H9 (cell line): ENCODE measurements at places on chromosomes 6 and 20.
A peak's percentile ranks its signal among the peaks of the same experiment; 100 is the strongest.

GRCh38 chr20:24134284-24134683, 145.7 kb upstream of the GGTLC1 start:
- DNase-seq: no peak

DNA sequence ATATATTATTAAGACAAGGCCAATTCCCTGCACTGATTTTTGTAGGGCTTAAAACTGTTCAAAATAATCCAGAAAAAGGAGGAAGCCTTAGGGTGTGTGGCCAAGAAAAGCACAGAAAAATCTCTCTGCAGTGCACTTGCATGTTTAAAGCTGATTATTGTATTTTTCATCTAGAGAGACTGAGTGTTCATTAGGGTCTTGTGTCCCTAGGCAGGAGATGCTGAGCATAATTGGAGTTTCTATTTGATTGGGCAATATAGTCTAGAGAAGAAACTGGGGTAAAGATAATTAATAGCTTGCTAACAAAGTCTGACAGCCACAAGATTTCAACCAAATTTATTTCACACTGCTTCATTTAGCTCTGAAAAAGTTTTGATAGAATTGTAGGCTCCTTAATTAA, 2.4 kb downstream of the FLRT3 start:
- DNase-seq: no peak

DNA sequence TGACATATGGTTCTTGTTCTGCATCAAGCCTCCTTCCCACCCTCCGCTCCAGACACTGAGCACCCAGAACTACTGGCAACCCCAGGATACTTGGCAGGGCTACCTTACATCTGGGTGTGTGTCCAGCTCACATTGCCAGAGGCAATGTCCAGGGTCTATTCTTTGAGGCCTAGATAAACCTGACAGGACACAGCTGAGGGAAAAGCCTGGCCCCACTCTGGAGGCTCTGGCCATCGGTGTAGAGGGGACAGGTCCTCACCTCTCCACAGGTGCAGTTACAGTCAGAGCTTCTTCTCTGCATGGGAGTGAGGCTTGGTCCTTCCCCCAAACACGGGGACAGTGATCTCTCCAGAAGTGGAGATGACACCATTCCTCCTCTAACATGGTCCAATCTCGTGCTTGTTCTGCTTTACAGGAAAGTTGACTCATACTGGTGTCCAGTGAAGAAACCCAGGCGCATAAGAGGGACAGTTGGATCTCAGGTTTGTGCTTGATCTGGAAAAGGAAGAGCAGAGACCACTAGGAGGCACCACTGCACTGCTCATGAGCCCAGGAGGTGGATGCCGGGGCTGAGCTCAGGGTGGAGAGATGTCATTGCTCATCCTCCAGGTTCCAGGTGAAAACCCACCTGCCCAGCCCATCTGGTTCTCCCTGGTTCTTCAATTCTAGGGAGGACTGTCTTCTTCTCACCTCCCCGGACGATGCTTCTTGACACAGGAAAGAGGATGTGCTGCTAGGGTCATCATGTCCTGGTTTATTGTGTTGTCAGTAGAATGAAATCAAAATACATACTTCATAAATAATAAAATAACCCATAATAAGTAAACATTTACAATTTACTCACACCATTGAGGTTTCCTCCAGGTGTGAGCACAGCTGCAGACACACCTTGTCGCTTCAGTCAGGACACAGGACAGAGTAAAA, 14.7 kb downstream of the HLA-F start:
- peak; percentile 84 for DNase-seq

- no peak for DNase-seq
These were observed 197.9 kb upstream of the GRIK2 start for GRCh38 chr6:101195588-101195987.

DNA sequence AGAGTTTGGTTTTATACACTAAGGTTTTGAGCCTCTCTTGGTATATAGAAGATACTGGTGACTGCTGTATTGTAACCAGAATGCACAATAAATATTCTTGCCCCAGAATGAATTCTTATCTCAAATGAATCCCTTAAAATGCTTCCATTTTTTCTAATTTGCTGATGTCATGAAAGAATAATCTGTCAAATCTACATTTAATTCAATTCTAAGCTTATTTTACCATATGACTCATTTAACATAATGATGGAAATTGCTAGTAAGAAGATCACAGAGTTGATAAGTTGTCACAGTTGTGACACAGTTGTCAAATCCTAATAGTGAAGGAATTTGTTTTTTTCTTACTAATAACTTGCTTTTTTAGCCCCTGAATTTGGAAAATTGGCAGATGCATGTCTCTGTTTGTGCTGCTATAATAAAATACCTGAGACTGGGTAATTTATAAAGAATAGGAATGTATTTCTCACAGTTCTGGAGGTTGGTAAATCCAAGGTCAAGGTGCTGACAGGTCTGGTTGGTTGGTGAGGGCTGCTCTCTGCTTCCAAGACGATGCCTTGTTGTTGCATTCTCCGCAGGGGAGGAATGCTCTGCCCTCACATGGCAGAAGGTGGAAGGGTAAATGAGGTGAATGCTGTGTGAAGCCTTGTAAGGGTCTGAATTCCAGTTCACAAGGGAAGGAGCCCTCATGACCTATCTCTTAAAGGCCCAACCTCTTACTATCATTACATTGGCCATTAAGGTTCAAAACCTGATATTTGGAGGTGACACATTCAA, 4.7 kb downstream of the ECT2L start:
- DNase-seq: peak; percentile 71

DNA sequence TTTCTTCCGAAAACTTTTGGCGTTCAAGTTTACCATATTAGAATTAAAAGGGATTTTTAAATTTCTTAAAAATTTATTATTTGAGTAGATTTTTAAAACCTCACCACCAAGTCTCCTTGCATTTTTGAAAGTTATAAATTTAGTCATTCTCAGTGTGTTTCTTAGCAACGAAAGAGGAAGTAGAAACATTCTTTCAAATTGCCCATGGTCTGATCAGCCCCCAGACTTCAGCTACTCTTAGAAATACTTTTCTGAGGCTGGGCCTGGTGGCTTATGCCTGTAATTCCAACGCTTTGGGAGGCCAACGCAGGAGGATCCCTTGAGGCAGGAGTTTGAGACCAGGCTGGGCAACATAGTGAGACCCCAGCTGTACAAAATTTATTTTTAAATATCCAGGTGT, 15.1 kb upstream of the RTF2 start:
- no peak for DNase-seq

- no peak for DNase-seq
These were observed 2.8 kb upstream of the PLCG1 start for GRCh38 chr20:41134362-41135186.

GRCh38 chr6:39225946-39226437, 3.3 kb downstream of the KCNK5 start:
- no peak for DNase-seq

DNA sequence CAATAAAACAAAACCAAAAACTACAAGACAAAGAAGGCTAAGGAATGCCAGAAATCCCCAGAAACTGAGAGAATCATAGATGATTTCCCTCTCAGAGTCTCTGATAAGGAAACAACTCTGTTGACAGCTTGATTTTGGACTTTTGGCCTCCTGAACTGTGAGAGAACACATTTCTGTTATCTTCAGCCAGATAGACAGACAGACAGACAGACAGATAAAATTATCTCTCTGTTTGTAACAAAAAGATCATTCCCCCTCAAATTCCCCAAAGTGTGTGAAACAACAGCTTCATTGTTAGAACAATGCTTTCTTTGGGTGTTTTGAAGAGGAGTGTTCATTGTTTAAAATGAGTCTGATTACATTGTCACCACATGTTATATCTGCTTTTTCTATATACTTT, 148.2 kb downstream of the BCKDHB start:
- no peak for DNase-seq

- DNase-seq: no peak
These were observed 91.1 kb upstream of the PMEPA1 start for GRCh38 chr20:57800791-57801430.

DNA sequence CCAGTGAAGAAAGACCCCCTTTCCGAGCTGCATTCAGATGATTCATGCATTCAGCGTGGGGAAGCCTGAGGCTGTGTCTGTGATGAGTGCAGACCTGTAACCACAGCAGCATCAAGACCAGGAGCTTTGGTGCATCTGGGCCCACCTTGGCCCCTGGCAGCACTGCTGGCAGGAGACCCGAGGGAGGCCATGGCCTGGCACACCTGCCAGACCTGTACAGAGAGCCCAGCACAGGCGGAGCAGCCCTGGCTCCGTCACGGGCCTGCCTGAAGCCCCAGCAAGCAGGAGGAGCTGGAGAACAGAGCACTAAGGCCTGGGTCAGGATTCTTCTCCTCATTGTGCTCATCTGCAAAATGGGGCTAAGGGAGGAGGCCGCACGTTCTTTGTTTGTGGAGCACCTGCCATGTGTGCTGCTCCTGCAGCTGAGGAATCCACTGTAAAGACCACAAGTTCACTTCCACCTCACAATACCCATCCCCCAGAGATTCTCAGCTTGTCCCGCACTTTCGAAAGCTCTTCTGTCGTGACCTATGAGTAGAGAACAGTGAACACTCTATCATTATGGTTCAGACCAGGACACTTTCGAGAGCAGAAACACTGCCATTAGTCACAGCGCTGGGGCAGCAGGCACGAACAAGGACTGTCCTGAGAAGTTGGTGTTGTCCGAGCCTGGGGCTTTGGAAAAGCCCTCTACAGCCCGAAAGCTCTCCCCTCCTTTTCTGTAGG, 144.4 kb upstream of the CST7 start:
- DNase-seq: no peak

DNA sequence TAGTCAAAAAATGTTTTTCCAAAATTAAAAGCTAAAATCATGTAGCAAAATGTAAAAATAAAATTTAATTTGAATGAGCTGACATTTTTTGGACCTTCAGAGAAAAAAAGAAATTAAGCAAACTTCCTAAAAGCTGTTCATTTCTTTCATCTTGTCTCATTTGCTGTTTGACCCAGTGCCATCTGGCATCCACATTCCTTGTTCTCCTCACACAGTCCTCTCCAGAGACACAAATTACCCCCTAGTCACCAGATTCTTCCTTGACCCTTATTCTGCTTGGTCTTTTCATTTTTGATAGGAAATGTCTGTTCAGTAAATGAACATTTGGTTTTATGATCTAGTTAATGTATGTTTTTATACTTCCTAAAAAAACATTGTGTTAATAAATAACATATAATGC, 55.2 kb downstream of the HDDC2 start:
- no peak for DNase-seq

GRCh38 chr20:20546402-20546801, 166.0 kb downstream of the RALGAPA2 start:
- no peak for DNase-seq

- DNase-seq: peak; percentile 32
These were observed 31.1 kb downstream of the TFAP2B start for GRCh38 chr6:50849796-50850180.

- DNase-seq: no peak
These were observed 43.5 kb downstream of the PERP start for GRCh38 chr6:138063726-138064125.

DNA sequence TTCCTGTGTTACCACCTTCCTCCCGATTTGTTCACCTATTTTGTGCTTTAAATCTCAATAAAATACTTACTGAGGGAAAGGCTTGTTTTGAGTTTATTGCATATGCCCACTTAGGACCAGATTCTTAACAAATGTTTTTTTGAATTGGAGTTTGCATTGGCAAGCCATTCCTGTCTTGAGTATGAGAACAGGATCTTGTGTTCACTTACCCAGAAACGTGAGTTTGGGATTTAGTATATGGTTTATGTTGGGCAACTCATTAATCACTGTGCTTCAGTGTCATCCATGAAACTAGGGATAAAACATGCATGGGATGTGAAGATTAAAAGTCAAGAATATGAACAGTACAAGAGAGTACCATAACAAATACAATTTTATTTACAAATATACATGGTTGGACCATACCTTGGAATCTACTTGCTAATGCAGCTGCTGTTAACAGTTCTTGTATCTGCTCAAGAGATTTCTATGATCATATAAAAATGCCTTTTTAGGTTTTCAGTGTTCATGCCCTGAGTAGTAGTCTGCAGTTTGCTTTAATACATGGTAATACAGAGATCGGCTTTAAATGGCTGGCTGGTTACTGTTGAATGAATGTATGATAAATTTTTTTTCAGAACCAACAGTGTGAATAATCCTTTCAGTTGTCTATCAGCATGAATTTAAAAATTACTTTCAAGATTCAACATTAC, 6.0 kb downstream of the SRSF6 start:
- no peak for DNase-seq

GRCh38 chr6:46746696-46747095, at the start of gene ANKRD66:
Gene ANKRD66 (plus strand): TSS chr6:46746933. CDS start chr6:46751949, 5,016 bp downstream.
- no peak for DNase-seq

DNA sequence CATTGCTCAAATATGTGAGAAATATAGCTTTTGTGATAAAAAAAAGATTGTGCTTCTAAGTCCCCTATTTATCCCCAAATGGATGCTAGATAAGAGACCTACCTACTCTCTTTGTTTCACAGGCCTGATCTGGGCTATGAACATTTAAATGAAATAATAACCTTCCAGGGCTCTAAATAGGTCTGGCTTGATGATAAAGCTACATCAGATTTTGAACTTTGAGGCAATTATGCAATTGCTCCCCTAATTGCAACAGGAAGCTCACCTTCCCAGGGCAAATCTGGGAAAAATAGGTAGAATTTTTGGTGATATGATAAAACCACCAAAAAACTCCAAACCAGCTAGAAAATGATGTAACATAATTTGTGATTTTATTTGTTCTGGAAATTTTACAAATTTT, 624.5 kb downstream of the PKHD1 start:
- DNase-seq: no peak

DNA sequence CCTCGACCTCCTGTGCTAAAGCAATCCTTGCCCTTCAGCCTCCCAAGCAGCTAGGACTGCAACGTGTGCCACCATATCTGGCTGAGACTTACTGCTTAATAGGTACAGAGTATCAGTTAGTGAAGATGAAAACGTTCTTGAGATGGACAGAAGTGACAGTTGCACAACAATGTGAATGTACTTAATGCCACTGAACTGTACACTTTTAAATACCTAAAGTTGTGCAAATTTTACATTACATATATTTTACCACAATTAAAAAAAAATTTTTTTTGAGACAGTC, 25.9 kb downstream of the NUDT3 start:
- no peak for DNase-seq

DNA sequence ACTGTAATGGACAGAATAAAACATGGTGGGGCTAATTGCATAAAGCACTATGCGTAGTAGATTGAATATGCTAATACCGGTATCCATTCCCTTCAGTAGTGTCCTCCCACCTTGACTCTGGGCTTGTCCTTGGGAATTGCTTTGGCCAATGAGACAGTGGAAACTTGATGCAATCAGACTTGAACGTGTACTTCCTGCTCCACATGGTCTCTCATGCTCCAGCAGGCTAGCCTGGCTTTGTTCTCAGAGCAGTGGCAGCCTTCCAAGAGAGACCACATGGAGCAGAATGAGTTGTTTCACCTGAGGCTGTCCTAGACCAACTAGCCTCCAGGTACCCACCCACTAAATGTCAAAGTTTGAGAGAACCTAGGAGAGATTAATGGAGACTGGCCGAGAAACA, 37.0 kb upstream of the BTBD3 start:
- no peak for DNase-seq

- DNase-seq: no peak
These were observed 385.6 kb downstream of the CDKAL1 start for GRCh38 chr6:20919677-20920385.

GRCh38 chr6:107116328-107116892, 1.1 kb upstream of the BEND3 start:
- peak; percentile 85 for DNase-seq
